C1 segment of cervical spinal cord (tissue), 14 donors: ENCODE measurements at places on chromosomes 7 and 10.
A peak's percentile ranks its signal among the peaks of the same experiment; 100 is the strongest.

DNA sequence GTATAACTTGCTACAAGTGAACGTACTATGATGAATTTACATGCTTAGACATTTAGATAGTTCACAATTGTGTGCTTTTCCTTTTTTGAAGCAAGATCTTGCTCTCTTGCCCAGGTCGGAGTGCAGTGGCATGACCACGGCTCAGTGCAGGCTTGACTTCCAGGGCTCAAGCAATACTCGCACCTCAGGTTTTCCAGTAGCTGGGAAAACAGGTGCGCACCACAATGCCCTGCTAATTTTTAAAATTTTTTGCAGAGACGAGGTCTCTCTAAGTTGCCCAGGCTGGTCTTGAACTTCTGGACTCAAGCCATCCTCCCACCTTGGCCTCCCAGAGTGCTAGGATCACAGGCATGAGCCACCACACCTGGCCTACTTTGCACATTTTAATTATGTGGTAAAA, 1.8 kb downstream of the GPR15LG start:
- DNase-seq, result no peak

DNA sequence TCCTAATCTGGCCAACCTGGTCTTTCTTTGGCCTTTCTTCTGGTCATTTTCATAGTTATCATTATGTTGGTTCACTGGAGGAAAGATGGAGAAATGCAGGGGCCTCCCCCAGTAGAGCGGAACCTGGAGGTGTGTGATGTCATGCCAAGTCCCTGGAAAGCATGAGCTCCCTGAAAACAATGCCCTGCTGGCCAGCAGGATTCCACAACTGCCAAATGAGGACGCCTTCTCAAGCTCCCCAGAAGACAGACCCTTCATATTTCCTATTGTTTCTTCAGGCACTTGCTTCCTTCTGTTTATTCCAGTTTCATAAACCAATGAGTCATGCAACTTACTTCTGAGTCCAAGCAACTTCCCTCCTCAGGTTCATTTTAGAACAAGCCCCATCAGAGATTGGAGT, 339.0 kb downstream of the GATA3 start:
- no peak for DNase-seq

DNA sequence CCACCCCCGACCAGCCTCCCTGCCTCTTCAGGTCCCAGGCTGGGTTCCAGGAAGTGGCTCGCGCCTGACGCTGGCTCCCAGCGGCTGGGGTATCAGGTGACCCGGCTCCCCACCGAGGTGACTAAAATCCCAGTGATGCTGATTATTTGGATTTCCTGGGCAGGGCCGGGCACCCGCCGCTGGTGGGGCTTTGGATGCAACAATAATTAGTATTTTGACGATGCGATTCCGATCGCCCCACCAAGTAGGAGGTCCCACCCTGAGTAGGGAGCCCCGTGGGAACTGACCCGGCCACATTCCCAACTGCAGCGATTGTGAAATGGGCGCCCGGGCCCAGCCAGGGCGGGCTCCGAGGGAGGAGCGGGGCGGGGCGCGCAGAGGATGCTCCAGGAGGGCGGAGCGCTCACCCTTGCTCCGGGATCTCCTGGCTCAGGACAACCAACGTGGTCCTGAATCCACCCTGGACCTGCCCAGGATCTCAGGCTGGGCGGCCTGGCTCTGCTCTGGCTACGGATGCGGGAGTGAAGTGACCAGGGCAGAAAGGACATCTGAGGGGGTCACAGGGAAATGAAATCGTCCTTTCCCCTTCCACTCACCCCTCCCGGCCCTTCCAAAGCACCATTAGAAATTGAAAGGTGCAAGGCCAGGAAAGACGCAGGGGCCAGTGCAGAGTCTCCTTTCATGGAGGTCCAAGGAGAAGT, 32.6 kb downstream of the DUSP5 start:
- no peak for DNase-seq

- DNase-seq, result no peak
Measured at GRCh38 chr10:51617576-51618235, 81.7 kb downstream of the CSTF2T start.

GRCh38 chr10:75029857-75030256, 81.6 kb upstream of the SAMD8 start:
- DNase-seq, result no peak

DNA sequence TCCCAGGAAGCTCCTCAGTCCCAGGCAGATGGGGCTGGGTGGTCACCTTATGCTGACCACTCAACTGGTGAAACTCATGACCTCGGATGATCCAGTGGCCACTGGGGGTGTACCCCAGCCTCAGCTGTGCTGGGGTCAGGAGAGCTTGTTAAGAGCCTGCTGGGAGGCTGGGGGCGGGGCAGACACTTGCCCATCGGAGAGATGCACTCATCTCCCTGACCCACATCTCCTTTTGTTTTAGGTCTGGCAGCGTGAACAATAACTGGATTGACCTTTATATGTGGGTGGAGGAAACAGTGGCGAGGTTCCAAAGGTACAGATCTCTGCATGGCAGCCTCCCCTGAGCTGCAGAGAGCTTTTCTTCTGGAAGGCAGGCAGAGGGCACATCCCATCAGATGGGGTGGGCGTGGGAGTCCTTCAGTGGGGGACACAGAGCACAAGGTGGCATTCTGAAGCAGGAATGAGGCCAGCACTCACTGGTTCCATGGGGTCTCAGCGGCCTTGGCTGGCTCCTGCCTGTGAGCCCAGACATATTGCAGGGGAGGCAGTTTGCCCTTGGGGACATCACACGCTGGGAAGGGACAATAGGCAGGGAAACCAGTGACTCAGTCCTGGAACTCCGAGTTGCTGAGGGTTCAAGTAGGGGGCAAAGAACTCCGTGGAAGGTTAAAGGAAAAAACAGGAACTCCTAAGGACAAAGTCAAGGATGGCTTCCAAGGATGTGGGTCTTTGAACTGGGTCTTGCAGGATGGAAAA, 5.2 kb downstream of the ANTXRL start:
- no peak for DNase-seq

DNA sequence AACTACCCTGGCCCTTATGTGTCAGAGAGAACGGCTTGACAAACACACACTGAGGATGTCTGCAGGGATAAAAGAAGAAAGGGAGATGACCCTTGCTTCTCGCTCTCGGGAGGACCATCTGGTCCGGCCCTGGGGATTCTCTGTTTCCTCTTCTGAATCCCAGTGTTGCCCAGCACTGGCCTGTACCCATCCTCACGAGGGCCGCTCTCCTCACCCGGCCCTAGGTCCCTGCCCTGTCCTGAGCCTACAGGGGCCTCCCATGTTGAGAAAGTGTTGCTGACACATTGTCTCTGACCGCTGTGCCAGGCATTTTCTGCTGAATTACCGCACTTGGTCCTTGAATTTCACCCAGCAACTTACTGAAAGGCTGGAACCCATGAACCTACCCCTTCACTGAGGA, 171.9 kb upstream of the LANCL2 start:
- DNase-seq, result no peak

GRCh38 chr7:47149208-47149839, 432.6 kb downstream of the TNS3 start:
- no peak for DNase-seq

GRCh38 chr7:5677538-5678294, 103.7 kb downstream of the RNF216 start:
- peak; percentile 42 for DNase-seq

- DNase-seq, result no peak
Measured at GRCh38 chr10:130263289-130263688, 127.1 kb downstream of the GLRX3 start.

GRCh38 chr10:101301111-101301731, 52.7 kb upstream of the BTRC start:
- no peak for DNase-seq

- DNase-seq, result no peak
Measured at GRCh38 chr7:149415391-149416071, 45.3 kb downstream of the ZNF777 start.

DNA sequence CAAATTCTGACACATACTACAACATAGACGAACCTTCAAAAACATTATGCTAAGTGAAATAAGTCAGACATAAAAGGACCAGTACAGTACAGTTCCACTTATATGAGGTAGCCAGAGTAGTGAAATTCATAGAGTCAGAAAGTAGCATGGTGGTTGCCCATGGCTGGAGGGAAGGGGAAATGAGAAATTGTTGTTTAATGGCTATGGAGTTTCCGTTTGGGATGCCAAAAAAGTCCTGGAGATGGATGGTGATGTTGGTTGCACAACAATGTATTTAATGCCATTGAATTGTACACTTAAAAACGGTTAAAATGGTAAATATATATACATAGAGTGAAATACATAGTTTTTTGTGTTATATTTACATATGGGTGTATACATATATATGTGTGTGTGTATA, 2.1 kb upstream of the SLC37A3 start:
- no peak for DNase-seq

- DNase-seq, result no peak
Measured at GRCh38 chr10:73590881-73591799, at the start of gene USP54. Gene USP54 (minus strand): TSS chr10:73591342. CDS start chr10:73575658, 15,684 bp downstream.

- no peak for DNase-seq
Measured at GRCh38 chr10:91740353-91740924, 57.8 kb upstream of the TNKS2 start.

DNA sequence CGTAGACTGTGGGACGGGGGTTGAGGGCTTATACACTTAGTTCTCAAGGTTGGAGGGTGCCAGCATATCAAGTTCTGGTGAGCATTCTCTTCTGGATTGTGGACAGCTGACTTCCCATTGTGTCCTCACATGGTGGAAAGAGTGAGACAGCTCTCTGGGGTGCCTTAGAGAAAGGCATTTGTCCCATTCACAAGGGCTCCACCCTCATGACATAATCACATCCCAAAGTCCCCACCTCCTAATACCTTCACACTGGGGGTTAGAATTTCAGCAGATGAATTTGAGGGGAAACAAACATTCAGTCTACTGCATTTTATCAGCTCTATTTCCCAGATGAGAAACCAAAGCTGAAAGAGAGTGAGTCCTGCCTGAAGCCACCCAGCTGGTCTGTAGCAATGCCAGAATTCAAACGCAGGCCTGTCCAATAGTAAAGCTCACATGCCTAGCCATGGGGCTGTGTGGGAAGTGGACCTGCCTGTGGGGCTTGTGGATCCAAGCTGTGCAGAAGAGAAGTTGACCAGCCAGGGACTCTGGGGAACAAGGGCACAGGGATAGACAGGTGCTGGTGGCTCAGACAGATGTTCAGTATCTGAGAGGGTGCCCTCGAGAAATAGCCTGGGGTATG, 34.9 kb upstream of the LOXL4 start:
- no peak for DNase-seq

GRCh38 chr7:76269895-76270294, 32.6 kb upstream of the HSPB1 start:
- DNase-seq, result no peak

DNA sequence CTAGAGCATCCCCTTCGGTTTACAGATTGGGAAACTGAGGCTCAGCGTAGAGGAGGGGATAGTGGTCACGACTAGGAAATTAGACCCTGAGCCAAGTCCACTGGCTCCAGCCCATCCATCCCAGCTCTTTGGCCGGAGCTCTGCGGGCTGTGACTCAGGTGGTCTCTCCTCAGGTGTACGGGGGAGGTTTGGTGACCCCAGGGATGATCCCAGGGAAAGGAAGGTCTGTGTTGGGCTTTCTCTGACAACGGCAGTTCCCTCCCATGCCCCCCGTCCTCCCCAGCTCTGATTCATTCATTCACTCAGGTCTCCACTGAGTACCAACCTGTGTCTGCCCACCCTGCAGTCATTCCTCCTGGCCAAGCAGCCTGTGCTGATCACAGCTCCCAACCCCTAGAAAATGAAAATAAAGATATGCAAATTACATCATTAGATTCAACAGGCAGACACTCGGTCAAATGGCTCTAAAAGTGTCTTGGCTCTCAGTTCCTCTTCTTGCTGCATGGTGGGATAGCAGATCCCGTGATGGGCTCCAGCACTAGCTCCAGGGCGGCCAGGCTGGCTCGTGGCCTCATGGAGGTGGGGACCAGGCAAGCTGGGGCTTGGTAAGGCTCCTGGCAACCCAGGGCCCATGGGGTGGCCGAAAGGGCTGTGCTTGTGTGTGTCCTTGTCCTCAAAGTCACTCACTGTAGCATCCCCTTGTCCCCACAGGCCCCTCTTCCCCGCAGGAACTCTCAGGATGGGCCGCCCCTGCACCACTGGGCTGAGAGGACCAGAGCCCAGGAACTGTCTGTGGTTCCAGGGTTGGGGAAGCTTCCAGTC, 37.8 kb downstream of the CLRN3 start:
- DNase-seq, result no peak

DNA sequence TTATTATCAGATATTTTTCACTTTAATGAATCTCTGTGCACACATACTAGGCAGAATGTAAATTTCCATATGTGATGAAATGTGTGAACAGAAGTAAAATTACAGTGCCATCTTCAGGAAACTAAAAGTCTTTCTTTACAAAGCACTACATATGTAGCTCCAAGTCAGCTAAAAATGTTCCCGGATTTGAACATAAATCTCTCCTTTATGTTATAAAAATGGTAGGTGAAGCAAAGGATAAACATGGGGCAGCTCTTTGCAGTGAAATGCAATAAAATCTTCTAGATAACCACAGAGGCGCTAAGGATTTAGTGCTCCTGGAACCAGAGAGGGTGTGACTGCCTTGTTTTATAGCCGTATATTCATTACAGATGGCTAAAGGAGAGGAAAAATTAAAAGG, 104.9 kb upstream of the C7orf33 start:
- DNase-seq, result no peak

GRCh38 chr7:1508277-1508758, 4.1 kb upstream of the INTS1 start:
- DNase-seq, result no peak

DNA sequence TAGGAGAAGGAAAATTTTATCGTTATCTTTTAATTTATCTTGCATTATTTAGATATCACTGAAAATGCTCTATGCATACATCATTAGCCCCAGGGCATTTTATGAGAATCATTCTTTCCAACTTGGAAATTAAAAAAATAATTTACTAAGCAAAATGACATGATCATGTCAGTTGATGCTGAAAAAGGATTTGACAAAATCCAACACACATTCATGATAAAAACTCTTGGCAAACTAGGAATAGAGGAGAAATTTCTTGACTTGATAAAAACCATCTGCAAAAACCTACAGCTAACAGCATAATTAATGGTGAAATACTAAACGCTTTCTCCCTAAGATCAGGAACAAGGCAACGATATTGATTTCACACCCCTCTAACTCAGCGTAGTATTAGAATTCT, 40.2 kb upstream of the RSU1 start:
- DNase-seq, result no peak

DNA sequence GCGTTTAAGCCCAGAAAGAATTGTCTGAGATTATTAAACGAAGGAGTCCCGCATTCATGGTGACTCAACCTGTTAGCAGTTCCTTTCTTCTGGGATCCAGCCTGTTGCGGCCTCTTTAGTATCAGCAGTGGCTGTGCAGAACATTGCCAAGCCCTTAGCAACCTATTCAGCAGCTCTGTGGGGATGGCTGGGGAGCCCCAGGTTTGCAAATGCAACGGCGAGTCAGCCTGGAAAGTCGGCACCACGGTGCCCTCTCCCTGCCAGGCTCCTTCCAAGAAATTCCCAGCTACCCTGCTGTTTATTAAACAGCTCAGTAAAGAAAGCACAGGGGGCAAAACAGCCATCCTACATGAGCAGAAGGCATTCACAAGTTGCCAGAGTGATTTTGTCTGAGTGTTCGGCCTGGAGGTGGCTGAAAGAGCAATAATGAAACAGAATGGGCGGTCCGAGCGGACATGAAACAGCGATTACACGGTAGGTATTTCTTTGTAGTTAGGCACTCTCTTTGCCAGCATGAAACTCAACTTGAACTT, 198.3 kb downstream of the BAMBI start:
- no peak for DNase-seq

GRCh38 chr7:25823571-25823970, 328.4 kb upstream of the NFE2L3 start:
- no peak for DNase-seq

- no peak for DNase-seq
Measured at GRCh38 chr7:33500703-33501701, 371.6 kb downstream of the BBS9 start.

- no peak for DNase-seq
Measured at GRCh38 chr10:104895541-104895940, 254.5 kb downstream of the SORCS3 start.

- DNase-seq, result no peak
Measured at GRCh38 chr7:73351447-73352167, 23.6 kb downstream of the FKBP6 start.
